ENCODE measurements at places on chromosomes 1 and 21.

DNA sequence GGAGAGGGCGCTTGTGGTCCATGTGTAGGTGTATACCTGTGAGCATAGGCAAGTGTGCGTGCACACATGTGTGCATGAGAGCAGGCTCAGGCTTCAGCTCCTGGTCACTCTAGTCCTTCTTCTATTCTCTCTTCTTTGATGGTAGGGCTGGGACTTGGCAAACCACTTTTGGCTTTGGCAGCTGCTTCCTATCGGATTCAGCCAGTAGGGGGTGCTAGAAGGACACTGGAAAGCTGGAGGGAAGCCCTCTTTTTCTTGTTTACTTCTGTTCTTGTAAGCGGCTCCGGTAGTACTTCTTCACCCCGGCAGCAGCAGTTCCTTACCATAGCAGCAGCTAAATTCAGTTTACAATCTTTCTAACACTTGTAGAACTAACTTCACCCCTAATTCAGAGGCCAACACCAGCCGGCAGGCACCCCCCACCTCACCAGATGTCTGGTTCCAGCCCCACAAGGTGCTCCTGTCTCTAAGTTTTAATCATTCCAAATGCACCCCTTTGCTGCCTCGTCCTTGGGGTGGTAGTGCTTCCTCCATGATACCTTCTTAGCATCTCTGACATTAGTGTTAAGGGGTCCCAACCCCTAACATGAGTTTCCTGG is 25.1 kb downstream of the NENF start:
- peak; percentile 59 for DNase-seq

- DNase-seq = no peak
Observed at GRCh38 chr1:93734999-93735398, 53.4 kb upstream of the BCAR3 start.

DNA sequence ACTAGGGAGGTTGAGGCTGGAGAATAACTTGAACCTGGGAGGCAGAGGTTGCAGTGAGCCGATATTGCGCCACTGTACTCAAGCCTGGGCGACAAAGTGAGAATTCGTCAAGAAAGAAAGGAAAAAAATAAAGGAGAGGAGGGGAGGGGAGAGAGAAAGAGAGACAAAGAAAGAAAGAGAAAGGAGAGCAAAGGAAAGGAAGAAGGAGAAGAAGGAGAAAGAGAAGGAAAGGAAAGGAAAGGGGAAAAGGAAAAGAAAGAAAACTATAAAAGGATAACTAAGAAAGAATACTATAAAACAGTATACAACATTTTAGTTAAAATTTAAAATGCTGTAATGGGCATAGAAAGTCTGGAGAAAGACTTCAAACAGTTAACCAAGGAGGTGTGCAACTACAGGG is 33.6 kb downstream of the EIF4G3 start:
- no peak for DNase-seq

DNA sequence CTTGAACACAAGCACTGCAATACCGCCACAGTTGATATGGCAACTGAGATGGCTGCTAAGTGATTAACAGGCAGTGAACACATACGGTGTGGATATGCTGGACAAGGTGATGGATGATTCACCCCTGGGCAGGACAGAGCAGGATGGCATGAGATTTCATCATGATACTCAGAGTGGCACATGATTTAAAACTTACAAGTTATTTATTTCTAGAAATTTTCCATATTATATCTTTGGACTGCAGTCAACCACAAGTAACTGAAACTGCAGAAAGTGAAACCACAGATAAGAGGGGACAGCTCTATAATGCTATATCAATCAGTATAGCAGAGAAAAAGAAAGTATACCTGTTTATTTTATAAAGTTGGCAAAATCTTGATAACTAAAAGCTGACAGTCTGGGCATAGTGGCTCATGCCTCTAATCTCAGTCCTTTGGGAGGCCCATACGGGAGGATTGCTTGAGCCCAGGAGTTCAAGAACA is 47.9 kb downstream of the PHACTR4 start:
- peak; percentile 72 for DNase-seq

- DNase-seq = no peak
Observed at GRCh38 chr1:101220906-101221305, 15.9 kb upstream of the S1PR1 start.
